ENCODE measurements at places on chromosomes 5 and 9.

GRCh38 chr5:10564838-10565784 lies 1.2 kb downstream of the ANKRD33B start:
- DNase-seq, result no peak

DNA sequence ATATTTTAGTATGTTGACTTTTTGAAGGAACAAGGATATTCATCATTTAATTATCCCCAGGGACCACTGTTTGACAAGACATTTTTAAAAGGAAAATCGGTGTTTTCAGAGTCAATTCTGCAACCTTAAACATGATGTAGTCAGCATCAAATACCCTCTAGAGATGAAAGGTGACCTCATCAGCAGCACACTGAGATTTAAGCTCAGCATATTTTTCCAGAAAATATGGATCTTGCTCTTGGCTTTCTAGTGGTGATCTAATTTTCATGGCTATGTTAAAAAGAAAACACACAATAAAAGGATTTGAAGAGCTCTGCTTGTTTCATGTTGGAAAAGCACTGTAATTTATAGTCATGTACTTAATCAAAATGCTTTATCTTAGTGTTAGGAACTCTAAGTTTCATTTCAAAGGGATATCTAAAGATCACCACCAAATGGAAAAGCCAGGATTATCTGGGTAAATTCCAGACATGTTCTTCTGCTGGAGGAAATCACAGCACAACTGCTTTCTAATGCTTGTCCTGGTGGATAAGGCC lies 487.2 kb downstream of the ENC1 start:
- no peak for DNase-seq

DNA sequence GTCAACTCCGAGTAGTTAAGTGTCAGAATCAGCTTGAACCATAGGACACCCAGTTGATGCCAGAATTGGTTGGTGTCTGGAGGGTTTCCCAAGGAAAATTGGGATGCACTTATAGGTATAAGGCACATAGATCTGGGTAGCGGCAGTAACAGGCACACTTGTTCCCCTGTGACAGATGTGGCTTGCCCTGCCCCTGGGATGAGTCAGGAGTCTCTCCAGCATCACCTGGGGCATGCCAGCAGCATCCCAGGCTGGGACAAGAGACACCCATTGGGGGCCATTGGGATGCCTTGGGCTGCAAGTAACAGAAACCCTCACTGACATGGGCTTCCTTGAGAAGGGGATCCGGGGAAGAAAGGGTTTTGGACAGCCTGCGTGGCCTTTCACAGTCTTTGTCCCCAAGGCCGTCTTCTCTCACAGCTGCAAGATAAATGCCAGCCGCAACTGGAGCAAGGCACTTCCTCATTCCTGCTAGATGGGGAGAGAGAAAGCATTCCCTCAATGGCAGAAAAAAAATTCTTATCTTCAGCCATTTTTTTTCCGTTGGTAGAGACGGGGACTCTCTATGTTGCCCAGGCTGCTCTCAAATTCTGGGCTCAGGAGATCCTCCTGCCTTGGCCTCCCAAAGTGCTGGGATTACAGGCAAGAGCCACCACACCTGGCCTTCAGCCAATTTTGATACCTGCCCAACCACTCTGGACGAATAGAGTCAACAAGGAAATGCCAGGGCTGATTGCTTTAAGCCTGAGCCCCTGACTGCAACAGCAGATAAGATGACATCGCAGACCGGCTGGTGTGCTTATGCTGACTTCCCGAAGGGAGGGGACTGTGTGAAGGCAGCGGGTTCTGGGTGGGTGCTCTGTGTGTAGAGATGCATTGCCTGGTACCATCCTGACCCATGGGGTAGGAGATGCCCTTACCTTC lies 13.3 kb upstream of the RNF130 start:
- DNase-seq, result no peak

DNA sequence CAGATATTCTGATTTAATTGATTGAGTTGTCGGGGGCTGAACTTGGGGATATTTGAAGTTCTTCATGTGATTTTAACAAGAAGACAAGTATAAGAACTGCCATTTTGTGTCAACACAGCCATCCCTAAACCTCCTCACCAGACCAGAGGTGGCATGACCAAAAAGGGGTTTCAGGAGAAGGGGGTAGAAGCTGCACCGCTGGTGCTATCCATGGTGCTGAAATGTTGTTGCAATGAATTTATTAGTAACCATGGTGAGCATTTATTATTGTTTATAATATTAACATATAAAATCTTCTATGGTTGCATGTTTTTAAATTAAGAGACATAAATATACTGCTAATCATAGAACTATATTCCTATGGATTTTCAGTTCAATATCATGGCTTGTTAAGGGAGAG lies 72.3 kb downstream of the GNA14 start:
- DNase-seq, result peak; percentile 50

GRCh38 chr9:130667120-130667435 lies 2.7 kb downstream of the PRDM12 start:
- DNase-seq, result no peak

DNA sequence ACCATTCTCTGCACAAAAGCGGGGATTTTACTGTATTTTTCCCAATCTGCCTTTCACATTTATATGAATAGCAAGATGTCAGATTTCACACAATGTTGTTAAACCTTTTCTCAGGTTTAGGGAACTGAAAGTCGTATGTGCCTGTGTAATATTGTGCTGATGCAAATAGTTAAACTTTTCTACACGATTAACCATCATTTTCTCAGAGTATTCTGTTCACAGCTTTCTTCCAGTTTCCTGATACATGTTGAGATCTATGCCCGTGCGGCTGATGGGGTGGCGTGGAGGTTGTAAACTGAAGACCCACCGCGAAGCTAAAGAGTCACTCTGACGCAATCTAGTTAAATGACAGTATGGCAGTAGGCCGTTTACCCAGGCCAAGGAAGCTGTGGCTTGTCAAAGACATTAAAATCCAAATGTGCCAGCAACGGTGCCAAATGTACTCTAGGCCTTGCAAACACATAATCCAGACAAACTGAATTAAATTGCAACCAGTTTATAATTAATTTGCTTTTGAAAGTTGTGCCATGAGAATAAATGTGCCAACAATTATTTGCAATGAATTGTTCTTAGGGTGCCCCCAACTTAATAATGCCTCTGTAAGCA lies 145.7 kb downstream of the EBF1 start:
- DNase-seq, result no peak

GRCh38 chr9:89919171-89919681 lies 314.4 kb downstream of the GADD45G start:
- no peak for DNase-seq

DNA sequence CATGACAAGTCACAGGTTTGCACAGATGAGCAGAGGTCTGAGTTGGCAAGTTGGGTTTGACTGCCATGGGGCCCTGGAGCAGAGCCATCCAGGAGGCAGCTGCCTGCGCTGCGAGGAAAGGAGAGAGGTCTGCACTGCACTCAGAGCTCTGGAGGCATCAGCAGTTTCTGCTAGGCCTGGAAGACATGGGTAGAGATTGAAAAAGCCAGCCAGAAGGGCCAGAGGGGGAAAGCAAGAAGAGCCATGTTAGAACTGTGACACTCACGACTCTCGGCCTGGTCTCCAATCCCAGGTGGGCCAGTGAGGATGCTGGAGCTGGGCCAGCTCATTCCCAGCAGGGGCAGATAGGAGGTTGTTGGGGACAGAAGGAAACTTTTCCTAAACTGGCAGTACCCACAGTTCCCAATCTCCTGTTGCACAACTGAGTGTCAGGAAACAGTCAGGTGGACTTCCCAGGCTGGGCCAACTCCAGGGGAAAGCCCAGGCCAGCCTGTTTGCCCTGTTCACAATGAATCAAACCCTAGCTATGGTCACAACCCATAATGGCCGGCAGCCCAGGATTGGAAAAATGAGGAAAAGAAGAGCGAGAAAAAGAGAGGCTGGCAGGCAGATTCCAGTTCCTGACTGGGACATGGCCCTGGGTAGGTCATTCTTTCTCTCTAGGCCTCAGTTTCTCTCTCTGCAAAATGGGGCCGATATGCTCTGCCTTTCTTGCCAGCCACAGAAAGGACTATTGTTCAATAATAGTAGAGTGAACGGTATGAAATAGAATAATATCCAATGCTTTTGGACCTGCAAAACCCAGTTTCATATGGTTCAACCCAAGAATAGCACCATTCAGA lies 7.8 kb upstream of the ORM1 start:
- DNase-seq, result no peak

DNA sequence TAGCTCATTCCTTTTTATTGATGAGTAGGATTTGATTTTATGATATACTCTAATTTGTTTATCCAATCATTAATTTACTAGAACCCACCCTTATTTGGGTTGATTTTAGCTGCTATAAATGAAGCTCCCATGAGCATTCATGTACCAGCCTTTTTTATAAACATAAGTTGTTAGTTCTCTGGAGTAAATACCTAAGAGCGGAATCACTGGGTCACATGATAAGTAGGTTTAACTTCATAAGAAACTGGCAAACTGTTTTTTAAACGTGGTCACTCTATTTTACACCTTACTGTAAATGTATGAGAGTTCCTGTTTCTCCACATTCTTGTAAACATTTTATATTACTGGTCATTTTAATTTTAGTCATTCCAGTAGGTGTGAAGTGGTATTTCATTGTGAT lies 364.6 kb downstream of the NPR3 start:
- DNase-seq, result no peak

DNA sequence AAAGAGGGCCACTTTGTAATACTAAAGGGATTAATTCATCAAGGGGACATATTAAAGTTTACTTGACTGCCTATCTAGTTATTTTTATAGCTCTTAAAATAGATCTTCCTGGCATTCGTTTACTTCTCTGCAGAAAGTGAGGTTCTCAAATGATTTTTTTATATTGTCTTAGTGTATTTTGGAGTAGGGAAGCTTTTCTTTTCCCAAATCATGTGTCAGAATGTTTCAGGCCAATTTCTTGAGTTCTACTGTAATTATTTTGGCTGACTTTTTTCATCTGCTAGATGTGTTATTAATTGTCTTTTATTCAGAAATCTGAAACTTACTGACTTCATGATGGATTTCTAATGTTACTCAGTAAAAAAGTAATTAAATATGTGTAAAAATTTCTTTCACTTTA lies 60.2 kb upstream of the FBXL7 start:
- DNase-seq, result no peak

- peak; percentile 45 for DNase-seq
These were observed 45.3 kb downstream of the RAPGEF6 start for GRCh38 chr5:131589510-131590348.

GRCh38 chr5:163387589-163388343 lies 49.6 kb upstream of the CCNG1 start:
- no peak for DNase-seq

DNA sequence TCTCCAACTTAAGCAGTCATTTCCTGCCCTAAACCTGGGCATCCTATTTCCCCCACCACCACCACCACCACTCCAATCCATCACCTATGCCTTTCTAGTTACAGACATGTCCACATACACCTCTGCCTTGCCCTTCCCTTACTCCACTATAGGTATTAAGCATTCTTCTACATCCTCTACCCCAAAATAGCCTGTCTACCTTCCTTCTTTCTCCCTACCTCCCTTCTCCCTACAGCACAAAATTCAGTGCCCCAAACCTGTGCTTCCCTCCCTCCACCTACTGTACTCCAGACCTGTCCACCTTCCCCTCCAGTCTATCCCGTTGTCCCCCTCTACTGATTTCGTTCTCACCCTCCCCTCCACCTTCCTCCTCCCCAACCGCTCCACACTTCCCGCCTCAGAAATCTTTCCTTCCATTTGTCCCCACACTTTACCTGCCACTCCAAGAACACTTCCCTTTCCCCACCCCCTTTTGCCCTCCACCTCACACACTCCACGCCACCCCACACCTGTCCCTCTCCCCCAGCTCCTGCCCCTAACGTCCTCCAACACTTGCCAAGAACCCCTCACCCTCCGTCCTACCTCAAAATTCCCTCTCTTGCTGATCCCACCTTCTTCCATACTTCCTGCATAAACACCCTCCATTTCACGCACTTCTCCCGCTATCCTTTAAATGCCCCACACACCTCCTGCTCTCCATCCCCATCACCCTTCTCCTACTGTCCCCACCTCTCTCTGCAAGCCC lies 1.6 kb downstream of the STRBP start:
- no peak for DNase-seq

DNA sequence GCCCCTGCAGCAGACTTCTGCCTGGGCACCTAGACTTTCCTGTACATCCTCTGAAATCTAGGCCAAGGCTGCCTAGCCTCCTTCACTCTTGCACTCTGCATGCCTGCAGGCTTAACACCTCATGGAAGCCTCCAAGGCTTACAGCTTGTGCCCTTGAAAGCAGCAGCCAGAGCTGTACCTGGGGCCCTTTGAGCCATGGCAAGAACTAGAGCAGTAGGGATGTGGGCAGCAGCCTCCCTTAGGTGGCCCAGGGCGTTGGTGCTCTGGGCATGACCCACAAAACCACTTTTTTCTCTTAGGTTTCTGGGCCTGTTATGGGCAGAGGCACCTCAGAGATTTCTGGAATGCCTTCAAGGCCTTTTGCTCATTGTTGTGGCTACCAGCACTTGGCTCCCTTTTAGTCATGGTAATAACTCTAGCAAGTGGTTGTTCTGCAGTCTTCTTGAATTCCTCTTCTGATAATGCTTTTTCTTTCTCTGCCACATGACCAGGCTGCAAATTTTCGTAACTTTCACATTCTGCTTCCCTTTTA lies 606.2 kb downstream of the TLE4 start:
- no peak for DNase-seq

GRCh38 chr9:13728917-13729811 lies 449.7 kb upstream of the MPDZ start:
- DNase-seq, result no peak

- no peak for DNase-seq
These were observed 112.2 kb upstream of the ANKRD55 start for GRCh38 chr5:56345352-56345751.

DNA sequence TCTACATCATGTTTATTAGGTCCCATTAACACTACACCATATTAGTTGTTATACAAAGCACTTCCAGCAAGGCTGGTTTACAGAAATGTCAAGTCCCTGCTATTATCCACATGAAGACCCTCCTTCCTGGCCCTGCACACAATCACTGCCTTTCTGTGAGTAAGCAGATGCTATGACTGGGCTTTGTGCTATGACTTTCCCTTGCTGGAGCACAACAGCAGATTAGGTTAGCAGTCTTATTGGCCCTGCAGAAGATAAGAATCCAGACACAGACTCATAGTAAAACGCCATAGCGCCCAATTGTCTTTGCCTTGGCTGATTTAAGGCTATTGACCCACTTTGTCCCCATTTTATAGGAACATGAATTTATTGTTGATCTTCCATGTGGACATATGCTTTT lies 228.9 kb upstream of the ACTBL2 start:
- DNase-seq, result no peak

DNA sequence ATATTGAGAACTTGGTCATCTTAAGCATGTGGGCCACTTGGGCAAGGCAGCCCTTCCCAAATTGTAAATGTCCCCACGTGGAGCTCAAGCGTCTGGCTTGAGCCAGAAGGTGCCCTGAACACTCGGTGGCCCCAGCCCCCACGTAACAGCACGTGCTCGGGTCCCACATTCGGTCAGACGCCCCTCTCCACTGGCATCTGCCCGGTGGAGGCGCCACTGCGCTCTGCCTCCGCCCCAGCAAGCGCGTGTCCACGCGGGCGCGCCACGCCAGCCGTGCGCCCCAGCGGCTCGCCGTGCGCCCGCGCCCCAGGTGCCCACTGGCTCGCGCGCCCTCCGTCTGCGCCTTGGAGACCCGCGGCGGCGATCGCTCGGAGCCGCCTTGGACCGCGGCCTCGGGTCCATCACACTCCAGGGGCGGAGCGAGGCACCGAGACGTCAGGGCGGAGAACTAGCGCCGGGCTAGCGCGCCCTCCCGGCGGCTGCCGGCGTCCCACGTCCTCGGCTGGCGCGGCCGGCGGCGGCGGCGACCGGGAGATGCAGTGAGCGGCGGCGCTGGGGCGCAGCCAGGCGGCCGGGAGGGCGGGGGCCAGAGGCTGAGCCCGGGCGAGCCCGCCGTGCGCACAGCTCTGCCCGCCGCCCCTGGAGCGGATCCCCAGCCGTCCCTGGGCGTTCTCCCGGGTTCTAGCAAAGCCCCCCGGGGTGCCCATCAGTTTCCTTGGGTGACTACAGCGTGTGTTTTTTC lies at the start of gene PALM2AKAP2:
TSS of gene PALM2AKAP2 (plus strand) at position 488 of the 742 bp plus-strand sequence. CDS start 291 bp downstream, outside the sequence.
- no peak for DNase-seq
